Posterior vena cava (tissue), 2 donors: ENCODE measurements at places on chromosomes 16 and 17. TPM values are rescaled to one million over a fixed set of nuclear protein-coding genes. Genes with fewer than 3 reads are reported as not detected.

The ADAMTS18 gene
- total RNA-seq = 0.79 TPM

The SLC38A8 gene
- not detected for total RNA-seq

The PRR15L gene
- total RNA-seq = not detected

DNA sequence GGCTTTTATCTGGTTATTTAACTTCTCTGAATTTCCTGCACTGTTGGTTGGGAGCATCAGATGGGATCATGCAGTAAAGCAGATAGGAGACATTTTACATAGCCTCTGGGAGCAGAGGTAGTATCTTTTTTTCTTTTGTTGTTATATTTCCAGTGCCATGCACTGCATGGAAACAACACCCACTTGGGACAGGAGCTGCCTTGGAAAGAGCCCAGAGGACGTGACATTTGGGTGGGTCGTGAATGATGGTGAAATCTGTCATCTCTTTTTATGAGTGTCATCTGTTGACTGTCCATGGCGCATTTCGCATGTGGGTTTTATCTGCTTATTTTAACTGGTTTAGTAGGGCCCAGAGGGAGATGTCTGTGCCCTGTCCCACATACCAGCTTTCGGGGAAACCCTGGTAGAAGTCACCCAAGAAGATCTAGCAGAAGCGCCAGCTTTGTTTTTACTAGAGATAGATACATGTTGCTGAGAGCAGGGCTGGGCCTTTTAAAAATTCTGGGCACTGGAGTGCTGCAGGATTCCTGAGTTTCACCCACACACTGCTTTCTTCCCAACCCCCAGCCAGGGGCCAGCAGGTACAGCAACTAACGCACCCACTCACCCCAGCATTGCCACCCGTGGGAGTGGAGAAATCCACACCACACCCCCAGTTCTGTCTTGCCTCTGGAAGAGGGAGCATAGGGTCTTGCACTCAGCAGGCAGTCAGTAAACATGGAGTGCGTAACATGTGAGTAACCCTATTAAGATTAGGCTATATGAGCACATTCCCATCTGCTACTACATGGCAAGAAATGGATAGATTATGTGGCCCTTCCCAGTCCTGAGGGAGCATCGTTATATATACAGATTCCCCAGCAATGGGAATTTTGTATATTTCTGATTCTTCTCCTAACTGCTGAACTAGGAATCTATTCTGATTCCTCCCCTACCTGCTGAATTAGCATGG is 8.4 kb upstream of the TERF2 start:
- no peak for DNase-seq

GRCh38 chr17:4479340-4479981 is 19.2 kb upstream of the SPNS2 start:
- DNase-seq = no peak

- DNase-seq = no peak
These were observed 6.2 kb upstream of the EVI2A start for GRCh38 chr17:31327534-31328159.

The NPIPB13 gene
- total RNA-seq = 21.2 TPM

GRCh38 chr16:24853830-24854229 is 8.1 kb downstream of the SLC5A11 start:
- peak; percentile 78 for DNase-seq

The KCNAB3 gene
- 1.2 TPM for total RNA-seq

DNA sequence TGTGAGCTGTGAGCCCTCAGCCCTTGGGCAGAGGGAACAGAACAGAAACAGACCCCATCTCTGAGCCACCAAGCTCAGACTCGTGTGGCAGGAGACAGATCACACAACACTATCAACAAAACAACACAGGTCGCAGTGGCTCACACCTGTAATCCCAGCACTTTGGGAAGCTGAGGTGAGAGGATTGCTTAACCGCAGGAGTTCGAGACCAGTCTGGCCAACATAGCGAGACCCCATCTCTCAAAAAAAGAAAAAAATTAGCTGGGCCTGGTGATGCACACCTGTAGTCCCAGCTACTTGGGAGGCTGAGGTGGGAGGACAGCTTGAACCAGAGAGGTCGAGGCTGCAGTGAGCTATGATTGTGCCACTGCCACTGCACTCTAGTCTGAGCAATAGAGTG is 5.5 kb upstream of the QPRT start:
- no peak for DNase-seq

DNA sequence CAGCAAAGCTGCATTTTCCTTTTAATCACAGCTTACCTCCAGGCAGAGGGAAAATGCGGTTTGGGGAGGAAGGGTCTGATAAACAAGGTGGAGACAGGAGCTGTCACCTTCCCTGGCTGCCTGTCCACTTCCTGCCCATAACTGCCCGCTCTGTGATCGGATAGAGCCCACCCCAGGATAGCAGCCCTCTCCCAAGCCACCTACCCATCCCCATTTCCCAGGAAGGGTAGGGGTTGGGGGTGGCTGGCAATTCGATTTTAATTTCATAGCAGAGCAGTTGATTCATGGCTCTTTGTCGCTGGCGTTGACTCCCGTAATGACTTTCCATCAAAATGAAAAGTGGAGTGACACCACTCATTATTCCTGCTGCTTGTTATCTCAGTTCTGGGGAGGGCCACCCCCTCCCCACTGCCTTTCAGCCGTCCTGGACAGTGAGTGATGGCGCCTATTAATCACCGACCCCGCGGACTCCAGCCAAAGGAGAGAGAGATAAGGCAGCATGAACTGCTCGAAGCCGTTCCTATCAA is 11.2 kb downstream of the CDK5RAP3 start:
- no peak for DNase-seq

DNA sequence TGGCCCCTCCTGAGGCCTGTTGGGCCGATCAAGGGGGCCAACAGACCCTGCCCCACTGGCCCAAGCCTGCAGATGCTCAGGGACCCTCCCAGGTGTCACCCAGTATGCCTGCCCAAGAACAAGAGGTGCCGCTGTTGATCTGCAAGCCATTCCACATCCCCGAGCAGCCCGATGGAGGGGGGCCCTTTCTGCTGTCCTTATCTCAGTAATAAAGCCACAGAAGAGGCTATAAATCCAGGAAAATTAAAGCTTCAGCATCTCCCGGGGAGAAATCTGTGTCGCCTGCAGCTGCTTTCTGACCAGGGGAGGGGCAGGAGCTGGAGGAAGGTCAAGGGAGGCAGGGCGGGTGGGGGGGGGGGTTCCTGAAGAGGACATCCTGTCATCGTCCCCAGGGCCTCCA is 11.7 kb upstream of the CACNA1H start:
- DNase-seq = no peak
